Uterus (tissue), 4 donors: ENCODE measurements at places on chromosomes 12 and 14. TPM values are rescaled to one million over a fixed set of nuclear protein-coding genes. Genes with fewer than 3 reads are reported as not detected.
A peak's percentile ranks its signal among the peaks of the same experiment; 100 is the strongest.

Gene C12orf60
- total RNA-seq: 1.1 TPM

- no peaks in the 10 kb centered on the region for H3K27me3 ChIP-seq
- H3K4me1 ChIP-seq: no peaks in the 10 kb centered on the region
- no peak overlapping the region for H3K27ac ChIP-seq
- no peak for DNase-seq
- H3K4me3 ChIP-seq: no peak overlapping the region
These were observed 101.9 kb downstream of the NPAS3 start for GRCh38 chr14:33040372-33041140.

GRCh38 chr14:96158735-96159134, 45.9 kb upstream of the BDKRB2 start:
- H3K4me3 ChIP-seq: no peak overlapping the region
- H3K27me3 ChIP-seq: no peaks in the 10 kb centered on the region
- no peak overlapping the region for H3K27ac ChIP-seq
- DNase-seq: no peak
- no peaks in the 10 kb centered on the region for H3K36me3 ChIP-seq

DNA sequence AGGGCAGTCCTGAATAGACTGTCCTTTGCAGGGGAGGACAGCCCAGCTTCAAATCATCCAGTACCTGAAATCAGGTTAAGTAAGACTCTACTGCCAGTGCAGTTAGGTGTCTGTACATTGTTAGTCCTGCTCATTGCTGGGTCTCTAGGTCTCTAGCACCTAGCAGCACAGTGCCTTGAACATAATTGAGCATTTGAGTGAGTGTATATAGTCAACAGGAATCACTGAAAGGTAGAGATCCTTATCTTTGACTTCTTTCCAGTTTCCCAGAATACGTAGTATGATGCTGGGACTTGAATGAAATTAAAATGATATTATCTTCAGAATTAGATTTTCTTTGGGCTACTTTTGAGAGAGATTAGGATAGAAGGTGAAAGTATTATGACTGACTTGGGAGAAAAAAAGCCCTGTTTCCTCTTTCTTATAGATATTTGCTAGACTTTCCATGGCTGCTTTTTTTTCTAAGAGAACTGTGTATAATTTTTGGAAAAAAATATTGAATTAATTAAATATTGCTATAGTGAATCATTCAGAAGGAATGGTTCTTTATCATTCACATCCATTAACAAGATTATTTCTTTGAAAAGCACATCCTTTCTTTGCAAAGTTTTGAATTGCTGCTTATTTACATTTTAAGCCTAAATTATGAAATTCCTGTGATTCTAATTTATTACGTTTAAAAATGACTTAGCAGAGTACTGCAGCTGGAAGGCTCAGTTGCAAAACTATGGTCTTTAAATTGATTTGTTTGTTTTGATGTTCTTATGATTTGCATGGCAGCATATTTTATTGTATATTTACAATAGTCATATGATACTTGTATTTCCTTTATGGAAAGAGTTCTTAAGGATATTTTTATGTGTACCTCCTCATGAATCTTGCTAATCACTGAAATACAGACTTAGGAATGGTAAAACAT, 51.6 kb downstream of the PPP4R4 start:
- no peaks in the 10 kb centered on the region for H3K4me1 ChIP-seq
- H3K27ac ChIP-seq: no peak overlapping the region
- H3K27me3 ChIP-seq: no peaks in the 10 kb centered on the region
- DNase-seq: no peak
- no peak overlapping the region for H3K4me3 ChIP-seq

DNA sequence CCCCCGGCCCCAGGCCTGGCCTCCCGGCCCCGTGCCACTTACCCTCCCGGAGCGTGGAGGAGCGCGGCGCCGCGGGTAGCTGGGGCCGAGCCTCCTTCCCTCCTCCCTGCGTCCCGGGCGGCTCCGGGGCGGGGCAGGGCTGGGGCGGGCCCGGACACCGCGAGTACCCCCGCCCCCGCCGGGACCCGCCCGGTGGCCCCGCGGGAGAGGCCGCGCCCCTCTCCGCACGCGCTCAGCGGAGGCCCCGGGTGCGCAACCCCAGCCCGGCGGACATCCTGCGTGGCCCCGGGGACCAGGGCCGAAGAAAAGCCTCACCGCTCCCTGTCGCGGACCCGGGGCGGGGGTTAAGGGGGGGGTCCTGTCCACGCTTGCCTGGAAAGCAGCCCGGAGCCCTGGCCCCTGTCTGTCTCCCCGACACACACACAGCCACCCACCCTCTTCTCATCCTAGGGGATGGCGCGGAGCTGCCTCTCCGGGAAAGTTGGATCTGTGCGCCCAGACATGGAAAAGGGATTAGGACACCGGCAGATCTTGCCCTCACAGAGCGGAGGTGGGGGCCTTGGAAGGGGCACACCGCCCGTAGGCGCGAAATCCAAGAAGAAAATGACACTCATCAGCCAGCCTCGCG, at the start of gene SYNE3:
SYNE3 (minus strand) TSS at position 97 of the 628 bp plus-strand sequence. CDS start 40,829 bp downstream, outside the sequence.
- no peaks in the 10 kb centered on the region for H3K27me3 ChIP-seq
- peak within 1 kb of the TSS; percentile 63 for H3K4me3 ChIP-seq
- H3K4me1 ChIP-seq: peaks cover 9% of the 10 kb centered on the region
- H3K36me3 ChIP-seq: no peaks in the 10 kb centered on the region

- no peak overlapping the region for H3K4me3 ChIP-seq
- peak overlapping the region; percentile 95 for H3K27ac ChIP-seq
- H3K36me3 ChIP-seq: no peaks in the 10 kb centered on the region
These were observed 37.7 kb upstream of the TXNRD1 start for GRCh38 chr12:104177663-104178501.

GRCh38 chr14:22289570-22289969, 299.5 kb downstream of the DAD1 start:
- no peak overlapping the region for H3K4me3 ChIP-seq
- no peak for DNase-seq
- no peaks in the 10 kb centered on the region for H3K36me3 ChIP-seq
- no peaks in the 10 kb centered on the region for H3K4me1 ChIP-seq

GRCh38 chr14:72607386-72608130, 286.3 kb downstream of the DPF3 start:
- H3K4me3 ChIP-seq: no peak overlapping the region
- no peak overlapping the region for H3K27ac ChIP-seq
- DNase-seq: no peak
- no peaks in the 10 kb centered on the region for H3K27me3 ChIP-seq
- H3K36me3 ChIP-seq: no peaks in the 10 kb centered on the region
